NCI-H748 treated with DMSO at 0.1 percent for 48 hours (cell line): ENCODE measurements at places on chromosomes 2 and 18.

- DNase-seq = no peak
Measured at GRCh38 chr2:225276207-225276606, 123.3 kb upstream of the NYAP2 start.

GRCh38 chr18:3219631-3220335 is at the start of gene MYOM1:
MYOM1 (minus strand) TSS chr18:3219968; CDS start chr18:3215223, 4,745 bp downstream.
- DNase-seq = no peak

DNA sequence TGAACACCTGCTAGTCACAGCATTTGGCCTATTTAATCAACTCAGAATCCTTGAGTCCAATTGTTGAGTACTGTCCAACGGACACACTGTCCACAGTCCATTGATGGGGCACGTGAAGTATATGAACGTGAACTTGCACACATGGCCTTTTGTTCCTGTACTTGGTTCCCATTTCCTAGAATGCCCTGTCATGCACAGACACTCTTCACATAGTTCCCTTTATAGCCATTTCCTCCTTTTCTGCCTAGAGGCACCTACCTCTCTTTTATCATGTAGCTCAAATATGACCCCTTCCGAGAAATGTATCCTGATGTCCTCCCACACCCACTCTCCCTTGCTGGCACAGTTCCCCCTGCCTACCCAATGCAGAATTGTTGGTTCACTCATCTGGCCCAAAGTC is 8.7 kb upstream of the CRYGA start:
- DNase-seq = no peak

- no peak for DNase-seq
Measured at GRCh38 chr18:63909870-63910269, 2.1 kb downstream of the SERPINB10 start.

GRCh38 chr2:237498341-237498740 is 11.3 kb downstream of the MLPH start:
- DNase-seq = no peak

GRCh38 chr2:180720829-180721228 is 259.6 kb upstream of the UBE2E3 start:
- DNase-seq = no peak

- no peak for DNase-seq
Measured at GRCh38 chr2:7210712-7211111, 293.5 kb downstream of the RNF144A start.

GRCh38 chr2:101012054-101012705 is 10.1 kb downstream of the RPL31 start:
- DNase-seq = no peak

DNA sequence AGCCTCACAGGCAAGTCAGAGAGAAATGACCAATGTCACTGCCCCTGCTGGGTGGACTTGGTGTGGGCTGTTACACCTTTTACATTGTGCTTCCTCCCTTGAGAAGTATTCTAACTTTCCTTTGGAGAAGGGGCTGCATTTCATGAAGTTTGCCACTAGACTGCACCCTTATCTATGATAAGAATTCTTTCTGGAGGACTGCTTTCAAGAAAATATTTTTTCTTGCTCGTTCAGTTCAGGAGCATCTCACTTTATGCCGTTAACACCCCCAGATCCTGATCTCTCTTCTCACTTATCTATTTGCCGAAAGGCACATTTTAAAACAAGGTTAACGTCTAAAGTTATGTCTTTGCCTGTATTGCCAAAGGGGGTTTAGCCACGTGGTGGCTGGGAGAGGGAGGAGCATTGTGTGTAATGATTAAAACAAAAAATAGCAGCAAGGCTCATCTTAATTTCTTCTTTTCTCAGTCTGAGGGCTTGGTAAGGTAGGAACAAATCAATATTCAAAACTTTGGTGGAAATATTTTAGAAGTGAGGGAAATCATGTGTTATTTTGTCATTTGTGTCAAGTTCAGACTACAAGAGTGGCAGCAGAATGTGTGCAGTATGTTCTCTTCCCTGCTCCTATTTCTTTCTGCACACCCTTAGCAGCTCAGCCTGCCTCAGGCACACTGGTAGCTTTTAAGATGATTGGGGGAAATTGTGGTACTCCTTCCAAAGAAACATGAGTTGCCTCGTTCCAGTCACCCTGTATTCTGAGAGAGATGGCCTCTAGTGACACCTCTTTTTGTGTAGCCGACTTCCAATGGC is 1.6 kb upstream of the IGFBP5 start:
- no peak for DNase-seq
